ENCODE measurements at places on chromosomes 7 and 10. TPM values are rescaled to one million over a fixed set of nuclear protein-coding genes. Genes with fewer than 3 reads are reported as not detected.

FRAT1 gene
- total RNA-seq: 1.8 TPM

GPR22 gene
- not detected for total RNA-seq

ZP3 gene
- 17.6 TPM for total RNA-seq

NUDT1 gene
- total RNA-seq: 98.7 TPM

PON1 gene
- 1.0 TPM for total RNA-seq

FKBP9 gene
- 90.8 TPM for total RNA-seq
